ENCODE measurements at places on chromosomes 2 and 18.
A peak's percentile ranks its signal among the peaks of the same experiment; 100 is the strongest.

GRCh38 chr2:20611077-20611843, 39.6 kb downstream of the HS1BP3 start:
- DNase-seq = peak; percentile 66

DNA sequence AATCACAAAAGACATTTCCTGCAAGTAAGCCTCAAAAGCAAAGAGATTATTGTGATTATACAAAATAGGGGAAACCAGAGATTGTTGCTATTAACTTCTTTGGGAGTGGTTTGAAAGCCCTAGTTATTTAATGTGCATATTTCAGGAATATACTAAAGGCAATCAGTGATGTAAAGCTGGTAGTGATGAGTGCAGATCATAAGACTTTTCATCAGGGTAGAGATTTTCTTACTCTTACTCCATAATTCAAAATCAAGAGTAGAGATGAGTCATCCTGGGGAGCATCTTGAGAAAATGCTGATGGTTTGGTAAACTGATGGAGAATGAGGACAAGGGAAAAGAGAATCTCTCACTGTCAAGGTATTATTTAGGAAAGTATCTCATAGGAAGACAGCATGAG, 309.5 kb downstream of the FBXO15 start:
- no peak for DNase-seq

- DNase-seq = peak; percentile 22
Measured at GRCh38 chr2:40192864-40193669, 258.8 kb downstream of the SLC8A1 start.

DNA sequence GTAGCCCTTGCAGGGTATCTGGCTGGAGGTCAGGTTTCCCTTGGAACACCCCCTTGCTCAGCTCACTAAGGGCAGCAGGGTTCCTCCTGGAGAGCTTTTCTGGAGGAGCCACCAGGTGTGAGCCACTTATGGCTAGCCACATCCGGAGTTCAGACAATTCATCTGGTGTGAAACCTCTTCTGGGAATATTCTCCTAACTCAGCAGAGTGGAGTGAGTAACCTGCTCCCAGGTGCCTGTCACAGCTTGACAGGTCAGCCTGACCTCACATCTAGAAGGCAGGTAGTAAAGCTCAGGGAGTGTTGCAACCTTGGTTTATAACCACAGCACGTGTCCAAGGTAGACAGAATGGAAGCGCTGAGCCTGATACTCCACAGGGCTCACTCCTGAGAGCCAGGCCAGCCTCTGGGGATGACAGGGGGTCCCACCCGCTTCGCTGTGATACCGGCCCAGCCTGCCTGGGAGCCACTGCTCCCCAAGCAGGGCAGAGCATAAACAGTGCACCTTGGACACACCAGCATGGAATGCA, 62.6 kb upstream of the TGFA start:
- no peak for DNase-seq

- peak; percentile 42 for DNase-seq
Measured at GRCh38 chr2:118371515-118371914, 283.2 kb downstream of the INSIG2 start.

DNA sequence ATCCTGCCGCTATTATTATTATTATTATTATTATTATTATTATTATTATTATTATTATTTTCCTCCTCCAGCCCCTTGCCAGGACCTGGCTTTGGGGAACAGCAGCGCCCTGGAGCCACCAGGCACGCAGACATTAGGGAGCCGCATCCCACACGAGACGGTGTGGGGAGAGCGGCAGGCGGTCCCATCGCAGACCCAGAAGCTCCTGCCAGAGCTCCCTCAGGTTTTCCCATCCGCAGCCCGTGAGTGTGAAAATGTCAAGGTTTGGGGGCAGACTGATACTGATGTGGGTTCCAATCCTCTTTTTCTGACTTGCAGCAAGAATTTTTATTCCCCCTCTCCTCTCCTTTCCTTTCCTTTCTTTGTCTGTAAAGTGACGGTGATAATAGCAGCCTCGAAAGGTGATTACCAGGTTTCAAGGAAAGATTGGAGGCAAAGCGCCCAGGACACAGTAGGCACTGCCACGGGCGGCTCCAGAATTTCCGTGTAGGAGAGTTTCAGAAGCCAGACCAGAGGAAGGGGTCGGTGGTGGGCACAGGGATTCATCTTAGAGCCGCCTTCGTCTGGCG, 816 bp downstream of the SCTR start:
- no peak for DNase-seq

DNA sequence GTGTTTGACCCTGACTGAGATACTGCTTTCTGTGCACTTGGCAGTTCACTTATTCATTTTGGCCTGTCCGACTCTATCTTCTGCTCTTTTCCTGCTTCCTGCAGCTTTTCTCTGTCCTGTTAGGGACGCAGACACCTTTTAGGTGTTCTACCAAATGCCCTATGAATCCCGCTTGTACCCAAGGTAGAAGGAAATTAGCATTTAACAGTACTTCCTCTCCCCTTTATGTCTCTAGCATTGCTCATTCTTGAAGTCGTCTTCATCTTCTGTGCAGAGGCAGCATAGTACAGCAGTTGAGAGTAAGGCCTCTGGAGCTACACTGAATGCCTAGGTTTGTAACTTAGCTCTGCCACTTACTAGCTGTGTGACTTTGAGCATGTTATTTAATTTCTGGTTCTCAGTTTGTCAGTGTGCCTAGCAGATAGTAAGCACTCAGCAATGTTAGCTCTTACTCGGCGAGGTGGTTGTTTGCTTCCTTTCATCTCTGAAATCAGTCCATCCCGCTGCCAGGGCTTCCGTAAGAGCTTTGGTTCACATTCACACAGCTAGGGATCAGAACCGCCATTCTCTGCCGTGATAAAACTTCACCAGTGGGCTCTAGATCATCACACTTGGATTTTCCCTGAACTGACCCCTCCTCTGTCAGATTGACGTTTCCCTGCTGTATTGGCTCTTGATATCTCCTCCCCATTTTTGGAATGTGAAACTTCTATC, 1.4 kb downstream of the CCT7 start:
- no peak for DNase-seq

DNA sequence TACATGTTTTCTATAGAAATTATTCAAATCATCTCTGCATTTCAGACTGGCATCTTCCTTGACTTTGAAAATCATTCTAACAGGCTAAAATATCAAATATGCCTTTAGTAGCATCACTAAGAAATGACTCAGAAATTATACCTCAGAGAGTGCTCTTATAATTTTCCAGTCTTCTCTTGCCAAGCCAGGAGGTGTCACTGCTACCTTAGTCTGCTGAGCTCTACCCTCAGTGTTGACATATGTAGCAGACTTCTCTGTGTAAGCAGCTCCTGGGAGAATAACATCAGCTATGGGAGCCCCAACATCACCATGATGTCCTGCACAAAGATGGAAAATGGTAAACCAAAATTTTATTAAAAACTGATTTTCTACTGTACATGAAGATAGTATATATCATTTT, 31.6 kb downstream of the NDUFS1 start:
- peak; percentile 41 for DNase-seq

GRCh38 chr2:8641301-8641965, 40.4 kb upstream of the ID2 start:
- no peak for DNase-seq

DNA sequence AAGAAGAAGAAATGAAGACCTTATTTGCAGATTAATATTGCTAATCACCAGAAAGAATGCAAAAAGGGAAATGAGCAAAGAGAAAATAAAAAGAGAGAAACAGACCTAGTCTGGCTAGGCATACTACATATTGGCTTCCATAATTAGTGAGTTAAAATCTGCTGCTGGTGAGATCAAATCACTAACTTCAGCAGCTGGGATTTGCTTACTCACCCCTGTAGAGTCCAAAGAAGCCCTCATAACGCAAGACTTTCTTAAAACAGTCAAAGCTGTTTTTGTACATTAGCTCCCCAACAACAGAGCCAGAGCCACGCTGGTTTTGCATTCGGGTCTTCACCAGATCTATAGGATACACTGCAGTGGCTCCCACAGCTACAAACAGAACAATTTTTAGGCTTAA, 80.9 kb downstream of the SLC25A12 start:
- DNase-seq = no peak

DNA sequence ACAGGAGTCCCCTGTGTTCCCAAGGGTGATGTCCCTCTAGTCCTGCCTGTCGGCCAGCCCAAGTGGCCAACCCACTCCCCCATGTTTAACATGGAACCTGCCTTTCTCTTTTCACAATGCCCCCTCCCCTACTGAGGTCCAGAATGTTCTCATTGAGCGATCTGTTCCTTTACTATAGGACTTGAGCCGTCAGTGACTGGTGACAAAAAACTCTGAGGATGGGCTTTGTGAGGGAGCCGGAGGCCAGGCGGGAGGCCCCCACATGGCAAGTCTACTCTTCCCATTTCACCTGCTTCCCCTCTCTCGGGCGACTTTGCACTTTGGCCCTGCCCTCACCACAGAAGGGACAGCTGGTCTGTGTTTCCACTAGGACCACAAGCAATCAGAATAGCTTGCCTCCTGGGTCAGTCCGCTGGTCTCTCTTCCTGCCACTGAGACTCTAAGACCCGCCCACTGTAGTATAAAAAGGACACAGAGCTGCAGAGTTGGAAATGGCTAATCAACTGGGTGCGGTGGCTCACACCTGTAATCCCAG, 146.5 kb upstream of the RAB12 start:
- DNase-seq = no peak

- no peak for DNase-seq
Measured at GRCh38 chr18:78323453-78324197, 656.0 kb upstream of the SALL3 start.

DNA sequence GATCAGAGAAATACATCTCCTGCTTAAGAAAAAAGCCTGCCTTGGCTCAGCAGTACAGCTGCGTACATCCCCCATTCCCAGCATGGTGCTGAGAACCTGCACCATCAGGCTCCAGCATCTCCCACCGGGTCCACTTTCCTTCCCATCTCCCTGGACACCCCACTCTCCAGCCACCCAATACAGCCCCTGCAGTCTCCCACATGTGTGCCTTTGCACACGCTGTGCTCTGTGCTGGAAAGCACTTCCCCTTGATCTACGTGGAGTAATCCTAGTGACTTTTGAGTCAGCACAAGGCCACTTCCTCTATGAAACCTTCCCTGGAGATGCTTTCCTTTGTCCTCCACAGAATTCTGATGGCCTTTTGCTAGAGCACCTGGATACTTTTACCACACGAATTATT, 17.0 kb downstream of the STAT1 start:
- no peak for DNase-seq

DNA sequence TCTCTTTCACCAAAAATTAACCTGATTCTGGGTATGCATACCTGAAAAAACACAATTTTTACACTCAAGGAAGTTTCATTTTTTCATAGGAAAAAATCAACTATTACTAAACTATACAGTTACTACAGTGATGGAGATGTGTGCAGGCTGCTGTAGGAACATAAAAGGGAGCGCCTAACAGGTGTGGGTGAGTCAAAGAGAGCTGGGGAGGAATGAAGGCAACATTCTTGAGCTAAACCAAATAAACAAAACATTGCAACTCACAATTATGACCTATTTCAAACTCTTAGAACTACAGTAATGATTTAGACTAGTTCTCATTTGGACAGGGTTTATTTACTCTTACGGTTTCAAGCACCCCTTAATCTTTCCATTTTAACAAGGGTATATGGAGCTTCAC, 13.4 kb upstream of the CLASP1 start:
- peak; percentile 10 for DNase-seq

DNA sequence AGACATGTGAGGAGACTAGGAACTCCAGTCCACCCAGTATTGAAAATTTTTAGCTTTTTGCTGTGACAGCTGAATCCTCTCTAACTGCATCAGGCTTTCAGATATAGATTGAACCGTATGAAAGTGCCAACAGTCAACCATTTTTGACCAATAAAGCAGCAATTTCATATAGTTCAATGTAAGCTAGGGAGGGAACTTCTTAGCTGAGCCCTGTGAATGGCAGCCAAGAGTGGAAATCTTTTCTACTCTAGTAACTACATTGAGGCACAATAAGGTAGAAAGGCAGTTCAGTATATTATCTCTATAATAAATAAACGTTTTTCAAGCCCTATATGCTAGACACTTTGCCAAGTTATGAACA, 96.3 kb upstream of the TANK start:
- no peak for DNase-seq

DNA sequence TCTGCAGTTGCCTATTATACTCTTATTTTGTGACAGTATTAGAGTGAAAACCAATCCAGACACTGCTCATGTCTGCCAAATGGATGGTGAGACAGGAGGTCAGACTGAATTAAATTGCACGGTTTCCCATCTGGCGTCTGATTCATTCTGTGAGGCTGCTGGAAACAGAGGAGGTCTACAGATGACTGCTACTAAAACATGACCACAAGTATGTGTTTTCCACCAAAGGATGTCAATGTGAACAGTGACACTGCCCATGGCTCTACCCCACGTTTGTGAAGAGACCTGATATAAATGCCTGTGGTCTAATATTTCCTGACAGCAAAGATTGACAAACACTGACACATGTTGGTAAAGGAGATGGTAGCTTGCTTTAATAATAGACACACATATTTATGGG, 104.3 kb upstream of the ST6GAL2 start:
- DNase-seq = peak; percentile 66

GRCh38 chr2:142445551-142446072, 314.8 kb upstream of the LRP1B start:
- DNase-seq = no peak

- peak; percentile 74 for DNase-seq
Measured at GRCh38 chr2:32688541-32688940, 60.7 kb downstream of the TTC27 start.

- DNase-seq = no peak
Measured at GRCh38 chr2:124970030-124970429, 944.9 kb downstream of the CNTNAP5 start.

GRCh38 chr2:42359965-42360483, 993 bp downstream of the COX7A2L start:
- peak; percentile 64 for DNase-seq

- peak; percentile 82 for DNase-seq
Measured at GRCh38 chr2:219073413-219074129, 12.8 kb upstream of the IHH start.

- DNase-seq = no peak
Measured at GRCh38 chr2:29015701-29016470, 34.8 kb downstream of the TOGARAM2 start.

- peak; percentile 23 for DNase-seq
Measured at GRCh38 chr2:119486886-119487285, 37.4 kb downstream of the SCTR start.

- peak; percentile 45 for DNase-seq
Measured at GRCh38 chr2:190663839-190664238, 15.0 kb downstream of the NAB1 start.

DNA sequence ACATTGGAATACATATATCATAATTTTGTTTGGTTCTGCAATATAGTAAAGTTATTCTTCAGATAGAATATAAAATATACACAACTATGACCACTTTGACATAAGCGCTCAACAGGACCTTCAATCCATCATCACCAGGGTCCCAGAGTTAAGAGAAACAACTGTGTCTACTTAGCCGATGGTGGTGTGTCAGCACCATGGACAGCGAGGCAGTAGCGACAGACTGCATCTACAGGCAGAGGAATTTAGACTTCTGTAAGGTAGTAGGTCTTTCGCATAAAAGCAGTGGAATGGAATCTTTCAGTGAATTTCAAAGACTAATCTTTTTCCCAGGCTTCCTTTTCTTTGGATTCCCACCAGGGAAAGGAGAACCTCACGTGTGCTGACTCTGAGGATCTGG, 20.5 kb upstream of the LRPPRC start:
- peak; percentile 49 for DNase-seq

GRCh38 chr2:239499726-239500573, 99.1 kb upstream of the HDAC4 start:
- DNase-seq = no peak

- DNase-seq = no peak
Measured at GRCh38 chr18:51593931-51594330, 396.4 kb upstream of the MEX3C start.

Measured in ELR (cell line).